ENCODE measurements at places on chromosomes 1 and 21.
A peak's percentile ranks its signal among the peaks of the same experiment; 100 is the strongest.

DNA sequence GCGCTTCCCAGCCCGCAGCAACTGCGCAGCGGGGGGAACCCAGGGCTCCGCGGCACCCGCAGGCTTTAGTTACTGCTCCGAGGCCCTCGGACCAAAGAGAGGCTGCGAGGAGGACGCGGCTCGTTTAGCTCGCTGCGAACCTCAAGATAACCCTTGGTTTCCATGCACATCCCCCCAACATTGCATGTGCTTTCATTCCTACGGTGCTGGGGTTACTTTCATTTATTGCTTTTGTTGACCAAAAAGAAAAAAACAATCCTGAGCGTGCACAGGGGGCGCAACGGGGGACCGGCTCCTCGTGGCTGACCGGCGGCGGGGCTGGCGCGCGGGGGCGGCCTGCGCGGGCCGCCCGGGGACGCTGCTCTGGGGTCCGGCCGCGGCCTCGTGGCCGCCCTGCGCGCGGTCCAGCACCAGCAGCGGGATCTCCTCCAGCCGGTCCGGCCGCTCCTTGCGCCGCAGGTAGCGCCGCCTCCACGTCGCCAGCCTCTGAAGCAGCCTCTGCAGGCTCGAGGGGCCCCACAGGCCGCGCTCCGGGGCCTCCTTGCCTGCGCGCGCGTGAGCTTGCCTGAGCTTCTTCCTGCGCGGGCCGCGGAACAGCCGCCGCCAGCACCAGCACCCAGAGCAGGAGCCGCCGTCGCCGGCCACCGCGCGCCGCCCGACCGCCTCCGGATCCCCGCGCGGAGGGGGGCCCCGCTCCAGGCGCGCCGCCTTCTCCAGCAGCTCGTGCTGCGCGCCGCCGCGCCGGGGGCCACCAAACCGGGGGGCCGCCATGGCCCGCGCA, 77.4 kb downstream of the DESI2 start:
- peak; percentile 34 for DNase-seq

DNA sequence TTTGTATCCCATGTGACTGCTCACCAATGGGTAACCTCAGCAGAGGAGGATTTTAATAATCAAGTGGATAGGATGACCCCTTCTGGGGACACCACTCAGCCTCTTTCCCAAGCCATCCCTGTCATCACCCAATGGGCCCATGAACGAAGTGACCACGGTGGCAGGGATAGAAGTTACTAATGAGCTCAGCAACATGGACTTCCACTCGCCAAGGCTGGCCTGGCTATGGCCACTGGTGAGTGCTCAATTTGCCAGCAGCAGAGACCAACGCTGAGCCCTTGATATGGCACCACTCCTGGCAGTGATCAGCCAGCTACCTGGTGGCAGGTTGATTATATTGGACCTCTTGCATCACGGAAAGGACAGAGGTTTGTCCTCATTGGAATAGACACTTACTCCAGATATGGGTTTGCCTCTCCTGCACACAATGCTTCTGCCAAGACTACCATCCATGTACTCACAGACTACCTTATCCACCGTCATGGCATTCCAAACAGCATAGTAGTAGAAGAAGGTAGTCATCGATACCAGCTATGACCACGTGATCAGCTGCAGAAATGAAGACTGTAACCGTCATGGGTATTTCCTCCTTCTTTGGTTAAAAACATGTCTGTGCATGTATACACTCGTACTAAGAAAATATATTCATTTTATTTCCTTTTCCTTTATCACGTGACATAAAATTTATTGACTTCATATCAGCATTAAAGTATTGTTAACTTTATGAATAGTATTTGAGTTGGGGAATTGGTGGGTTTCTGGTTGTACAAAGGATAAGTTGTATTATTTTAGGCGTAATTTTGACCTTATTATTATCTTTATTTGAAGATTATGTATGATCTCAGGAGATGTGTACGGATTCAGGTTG, 562.6 kb downstream of the PTPRU start:
- DNase-seq: no peak

- DNase-seq: no peak
These were observed 54.6 kb downstream of the STXBP3 start for GRCh38 chr1:108801101-108801500.

- no peak for DNase-seq
These were observed 31.6 kb upstream of the NFIA start for GRCh38 chr1:61050541-61051442.

DNA sequence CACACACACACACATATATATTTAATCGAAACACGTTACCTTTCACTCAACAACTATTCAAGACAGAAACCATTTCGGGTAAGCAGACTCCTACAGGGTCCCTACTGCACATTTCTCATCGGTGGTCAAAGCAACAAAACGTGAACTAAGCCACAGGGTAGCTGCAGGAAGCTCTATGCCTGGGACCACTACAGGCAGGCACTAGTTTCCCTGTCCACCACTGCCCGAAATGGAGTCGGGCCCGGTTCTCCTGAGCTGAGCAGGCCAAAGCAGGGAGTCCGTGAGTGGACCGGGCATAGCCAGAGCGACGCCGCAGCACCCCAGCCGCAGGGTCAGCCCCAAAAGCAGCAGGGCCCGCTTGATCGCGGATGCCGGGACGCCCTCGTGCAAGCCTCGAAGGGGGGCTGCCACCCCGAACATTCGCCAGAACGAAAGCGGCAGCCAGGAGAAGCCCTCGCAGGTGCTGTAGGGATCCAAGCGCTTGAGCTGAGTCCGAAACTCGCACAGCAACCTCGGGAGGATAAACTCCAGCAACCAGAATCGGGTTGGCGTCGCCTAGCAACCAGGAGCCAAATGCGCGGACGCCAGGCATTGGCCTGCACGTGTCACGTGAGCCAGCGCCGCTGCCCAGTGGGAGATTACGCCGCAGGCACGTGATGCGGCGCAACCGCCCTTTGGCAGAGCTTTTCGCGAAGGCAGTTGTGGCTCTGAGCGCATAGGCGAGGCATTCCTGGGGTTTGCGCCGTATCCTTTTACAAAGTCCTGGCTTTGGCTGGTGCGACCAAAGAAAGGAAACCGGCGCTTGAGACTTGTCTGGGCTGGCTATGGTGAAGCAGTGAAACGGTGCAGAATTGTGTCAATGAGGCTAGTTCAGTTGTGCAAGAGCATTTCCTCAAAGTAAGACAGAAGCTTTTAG, 13.9 kb upstream of the DDI2 start:
- peak; percentile 94 for DNase-seq

- DNase-seq: no peak
These were observed 8.4 kb downstream of the FAAP20 start for GRCh38 chr1:2185880-2186855.

DNA sequence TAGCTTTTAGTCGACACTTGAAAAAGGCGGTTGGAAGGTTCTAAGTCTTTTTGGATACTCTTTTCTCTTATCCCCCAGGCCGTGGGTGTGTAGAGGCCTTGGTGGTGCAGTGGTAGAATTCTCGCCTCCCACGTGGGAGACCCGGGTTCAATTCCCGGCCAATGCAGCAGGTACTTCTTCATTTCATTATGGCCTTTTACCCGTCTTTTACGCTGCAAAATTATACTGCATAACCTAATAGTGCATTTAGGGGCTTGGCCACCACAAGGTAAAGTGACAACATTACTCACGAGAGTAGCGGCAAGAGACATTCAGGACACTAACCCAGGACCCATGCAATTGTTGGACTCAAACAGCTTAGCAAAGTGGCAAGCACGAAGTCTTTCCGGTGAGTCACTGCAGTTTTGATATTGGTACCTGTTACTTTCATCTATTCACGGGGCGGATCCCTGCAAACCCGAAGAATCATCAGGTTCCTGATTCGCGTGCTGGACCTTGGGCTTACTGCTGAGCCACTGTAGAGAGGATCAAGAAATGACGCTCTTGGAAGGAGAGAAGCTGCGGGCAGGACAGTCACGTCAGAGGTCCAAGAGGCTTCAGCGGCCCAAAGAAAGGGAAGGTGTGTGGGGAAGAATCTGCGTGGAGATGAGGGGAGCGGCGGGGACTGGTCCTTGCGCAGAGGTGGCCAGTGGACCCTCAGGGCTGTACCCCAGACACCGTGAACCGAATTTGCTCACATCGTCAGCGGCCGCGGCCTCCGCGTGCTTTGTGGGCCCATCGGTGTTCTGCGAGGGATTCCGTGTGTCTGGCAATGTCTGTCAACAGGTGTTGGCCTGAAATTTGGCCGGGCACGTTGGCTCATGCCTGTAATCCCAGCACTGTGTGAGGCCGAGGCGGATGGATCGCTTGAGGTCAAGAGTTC, 12.9 kb upstream of the RNU1-4 start:
- DNase-seq: peak; percentile 59

DNA sequence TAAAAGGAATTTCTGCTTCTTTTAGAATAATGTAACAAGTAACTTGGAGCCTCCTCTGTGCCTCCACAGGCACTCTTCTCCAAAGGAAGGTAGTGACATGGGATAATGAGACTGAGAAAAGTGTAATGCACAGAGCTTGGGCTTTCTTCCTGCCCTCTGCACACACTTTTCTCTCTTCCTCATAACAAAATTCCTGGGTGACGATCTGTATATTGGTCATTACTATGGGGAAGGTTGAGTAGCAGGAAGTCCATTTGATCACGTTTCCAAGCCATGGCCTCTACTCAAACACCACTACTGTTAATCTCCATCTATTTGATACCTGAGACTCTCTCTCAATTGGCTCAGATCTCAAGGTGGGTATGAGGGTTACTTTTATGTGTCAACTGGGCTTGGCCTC, 113.9 kb downstream of the GRIK1 start:
- DNase-seq: no peak

DNA sequence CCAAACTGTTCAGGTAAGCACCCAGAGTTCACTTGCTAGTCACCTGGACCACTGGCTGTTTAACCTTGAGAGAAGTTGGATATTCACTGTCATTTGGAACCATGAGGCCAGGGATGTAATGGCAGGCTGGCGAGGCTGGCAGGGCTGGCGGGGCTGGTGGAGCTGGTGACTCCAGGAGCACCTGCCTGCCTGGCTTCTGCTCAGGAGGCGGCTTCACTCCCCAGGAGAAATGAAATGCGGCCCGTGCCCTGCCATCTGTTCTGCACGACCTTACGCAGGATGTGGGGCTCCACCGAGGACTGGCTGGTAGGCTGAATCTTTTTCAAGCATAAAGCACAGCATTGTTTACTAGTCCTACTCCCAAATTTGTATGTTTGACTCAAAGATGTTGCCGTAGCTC, 22.7 kb upstream of the MX1 start:
- no peak for DNase-seq

- no peak for DNase-seq
These were observed 61.3 kb downstream of the CDK18 start for GRCh38 chr1:205565799-205566198.

DNA sequence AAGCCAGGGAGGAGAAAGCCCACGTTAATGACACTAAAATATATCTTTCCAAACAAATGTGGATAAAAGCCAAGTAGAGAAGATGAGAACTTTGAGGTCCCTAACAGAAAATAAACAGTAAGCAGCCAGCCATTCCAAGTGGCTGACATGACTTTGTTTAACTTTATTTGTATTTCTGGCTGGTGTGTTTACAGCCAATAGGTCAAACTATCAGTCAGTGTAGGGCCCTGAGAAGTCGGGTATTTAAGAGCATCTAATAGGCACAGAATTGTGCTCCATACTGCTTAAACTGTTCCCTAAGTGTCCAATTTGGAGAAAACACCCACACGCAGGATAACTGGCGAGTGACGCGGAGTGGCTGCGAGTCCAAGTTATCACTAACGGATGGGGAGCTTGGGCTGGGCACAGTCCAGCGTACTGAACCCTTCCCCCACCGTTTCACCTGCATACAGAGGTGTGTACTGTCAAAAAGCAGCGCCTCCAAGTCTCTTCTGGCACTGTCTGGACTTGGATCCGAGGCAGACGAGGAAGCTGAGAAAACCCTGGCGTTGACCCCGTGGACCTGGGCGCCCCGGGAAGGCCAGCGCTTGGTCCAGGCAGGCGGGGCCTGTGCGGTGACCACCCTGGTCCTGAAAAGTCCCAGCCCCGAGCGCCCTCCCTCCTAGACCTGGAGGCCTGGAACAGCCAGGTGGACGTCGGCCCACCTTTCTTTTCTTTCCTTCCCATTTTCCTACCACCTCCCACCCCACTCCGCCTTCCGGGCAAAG, 662 bp upstream of the LGALS8 start:
- no peak for DNase-seq

DNA sequence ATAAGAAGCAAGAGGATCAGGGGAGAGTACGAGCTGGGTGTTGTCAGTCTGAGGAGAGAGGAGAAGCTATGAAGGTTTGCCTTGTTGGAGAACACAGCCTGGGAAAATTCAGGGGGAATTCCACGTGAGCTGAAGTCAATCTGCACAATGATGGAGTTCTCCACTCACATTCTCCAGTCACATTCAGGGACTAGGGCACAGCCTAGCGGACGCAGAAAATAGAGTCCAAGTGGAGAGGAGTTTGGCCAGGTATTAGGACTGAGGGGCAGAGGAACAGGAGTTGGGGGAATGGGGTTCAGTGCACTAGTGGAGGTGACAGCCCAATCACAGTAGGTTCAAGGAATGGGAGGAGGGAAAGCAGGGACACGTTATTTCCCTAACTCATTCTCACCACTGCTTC, 124.0 kb downstream of the KCNH1 start:
- DNase-seq: no peak

DNA sequence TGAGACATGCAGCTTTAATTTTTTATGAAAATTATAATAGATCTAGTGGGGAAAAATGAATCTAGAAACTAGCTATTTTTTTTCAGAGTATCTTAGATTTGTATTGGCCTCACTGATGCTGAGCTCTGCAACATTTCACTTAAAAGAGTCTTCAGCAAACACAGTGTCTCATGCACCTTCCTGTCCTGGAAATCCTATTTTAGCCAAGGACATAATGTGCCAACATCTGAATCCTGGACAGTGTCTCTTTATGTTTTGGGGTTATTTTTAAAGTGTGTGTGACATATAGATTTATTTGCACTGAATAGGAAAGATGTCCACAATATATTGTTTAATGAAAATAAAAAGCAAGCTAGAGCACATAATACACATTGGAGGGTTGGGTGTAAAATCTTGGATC, 199.1 kb upstream of the FMN2 start:
- no peak for DNase-seq

DNA sequence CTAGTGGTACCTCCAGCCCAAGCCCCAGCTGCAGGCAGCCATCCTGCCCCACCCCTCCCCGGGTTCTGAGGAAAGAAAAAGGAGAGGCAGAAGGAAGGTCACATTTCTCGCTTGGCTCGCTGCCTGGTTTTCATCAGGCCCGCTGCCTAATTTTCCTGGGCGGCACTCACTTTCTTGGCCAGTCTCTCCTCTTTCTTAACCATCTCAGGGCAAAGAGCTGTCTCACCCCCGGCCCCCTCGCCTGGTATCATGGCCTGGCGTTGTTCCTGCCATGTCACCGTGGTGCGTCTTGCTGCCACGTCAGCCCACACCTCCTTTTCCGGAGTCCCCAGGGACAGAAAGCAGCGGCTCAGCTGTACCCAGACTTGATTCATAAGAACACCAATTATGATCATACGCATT, 26.6 kb upstream of the CASZ1 start:
- DNase-seq: no peak

- DNase-seq: no peak
These were observed 55.0 kb upstream of the USH2A start for GRCh38 chr1:216478238-216478637.

All from CD4-positive, alpha-beta T cell treated with Interleukin-6 for 4 hours (primary cell).